ENCODE measurements at places on chromosomes 4 and X. TPM values are rescaled to one million over a fixed set of nuclear protein-coding genes. Genes with fewer than 3 reads are reported as not detected.

Gene EDA2R
- total RNA-seq: 8.8 TPM

Gene COL4A5
- total RNA-seq: 115 TPM

Gene ZNF630
- total RNA-seq: 2.1 TPM

Gene TCEAL7
- total RNA-seq: 30.8 TPM

Gene ADRA2C
- 12.9 TPM for total RNA-seq

Gene OTUD6A
- total RNA-seq: not detected

Gene SMIM31
- total RNA-seq: not detected

Gene WAS
- 0.37 TPM for total RNA-seq

Gene HGFAC
- total RNA-seq: not detected

Gene ANXA10
- not detected for total RNA-seq

Gene ADH6
- total RNA-seq: not detected

- peak; percentile 8 for DNase-seq
- H3K27me3 ChIP-seq: no peaks in the 10 kb centered on the region
- H3K4me1 ChIP-seq: no peaks in the 10 kb centered on the region
- no peak overlapping the region for H3K4me3 ChIP-seq
Measured at GRCh38 chrX:102546828-102547493, 30.4 kb upstream of the TMSB15A start.

- DNase-seq: peak; percentile 45
- H3K27me3 ChIP-seq: no peaks in the 10 kb centered on the region
- no peaks in the 10 kb centered on the region for H3K36me3 ChIP-seq
- no peak overlapping the region for H3K4me3 ChIP-seq
Measured at GRCh38 chr4:123616951-123617461, 220.4 kb downstream of the SPRY1 start.

- no peaks in the 10 kb centered on the region for H3K27me3 ChIP-seq
- no peak overlapping the region for H3K4me3 ChIP-seq
- no peak overlapping the region for H3K27ac ChIP-seq
- H3K4me1 ChIP-seq: no peaks in the 10 kb centered on the region
- no peak for DNase-seq
Measured at GRCh38 chr4:168885400-168885799, 124.7 kb downstream of the CBR4 start.

DNA sequence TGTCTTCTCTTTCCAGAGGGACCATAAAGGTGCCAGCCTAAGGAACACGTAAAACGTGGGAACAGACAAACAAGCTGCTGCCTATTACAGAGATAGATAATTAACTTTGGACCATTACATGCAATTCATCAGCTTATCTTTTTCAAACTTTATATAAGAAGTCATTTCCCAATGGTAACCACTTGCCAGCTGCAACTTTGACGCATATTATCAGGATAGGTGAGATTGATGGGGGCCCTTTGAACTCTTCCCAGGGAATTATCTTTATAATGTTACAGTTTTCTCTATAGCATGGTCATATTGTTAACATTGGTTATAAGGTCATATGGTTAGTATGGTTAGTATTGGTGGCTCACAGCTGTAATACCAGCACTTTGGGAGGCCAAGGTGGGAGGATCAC lies 94.1 kb upstream of the BMP2K start:
- no peak overlapping the region for H3K4me3 ChIP-seq
- H3K27ac ChIP-seq: no peak overlapping the region
- no peaks in the 10 kb centered on the region for H3K36me3 ChIP-seq
- DNase-seq: no peak
- H3K27me3 ChIP-seq: no peaks in the 10 kb centered on the region
- no peaks in the 10 kb centered on the region for H3K4me1 ChIP-seq

GRCh38 chr4:127642169-127642568 lies 9.4 kb downstream of the INTU start:
- no peak for DNase-seq
- no peaks in the 10 kb centered on the region for H3K4me1 ChIP-seq

GRCh38 chr4:113461281-113461680 lies 300.3 kb downstream of the CAMK2D start:
- no peaks in the 10 kb centered on the region for H3K4me1 ChIP-seq
- no peak for DNase-seq
- no peaks in the 10 kb centered on the region for H3K27me3 ChIP-seq
- no peak overlapping the region for H3K27ac ChIP-seq

DNA sequence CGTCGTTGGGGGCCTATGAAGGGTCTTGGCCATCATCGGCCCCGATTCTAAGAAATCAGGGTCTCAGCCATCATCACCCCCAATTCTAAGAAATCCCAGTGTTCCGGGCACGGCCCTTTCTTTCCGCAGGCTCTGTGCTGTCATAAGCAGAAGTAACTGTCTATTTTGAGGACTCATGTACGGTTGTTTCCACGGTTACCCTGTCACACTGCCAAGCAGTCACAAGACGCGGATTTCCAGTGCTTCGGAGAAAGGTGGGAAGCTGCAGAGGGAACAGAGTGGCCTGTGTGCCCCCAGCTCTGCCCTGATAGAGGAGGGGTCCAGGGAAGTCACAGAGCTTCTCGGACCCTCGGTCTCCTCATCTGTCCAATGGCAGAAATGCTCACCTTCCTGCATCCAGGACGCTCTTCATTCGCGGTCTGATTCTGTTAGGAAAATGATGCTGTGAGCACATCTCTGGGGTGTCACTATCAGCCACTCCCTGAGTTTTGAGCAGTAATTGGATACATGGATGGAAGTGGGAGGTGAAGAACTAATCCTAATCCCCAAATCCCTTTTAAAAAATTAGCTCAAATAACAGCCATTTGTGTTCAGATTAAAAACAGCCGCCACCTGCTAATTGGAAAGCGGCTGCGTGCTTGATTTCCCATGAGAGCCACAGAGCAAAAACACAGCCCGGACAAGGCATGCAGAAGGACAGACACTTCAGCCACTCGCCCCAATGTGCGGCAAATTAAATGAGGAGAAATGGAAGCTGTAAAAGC lies 73.1 kb downstream of the WFS1 start:
- no peak overlapping the region for H3K27ac ChIP-seq
- H3K27me3 ChIP-seq: peaks cover 6% of the 10 kb centered on the region
- peak; percentile 59 for DNase-seq
- H3K4me1 ChIP-seq: peaks cover 14% of the 10 kb centered on the region
- no peak overlapping the region for H3K4me3 ChIP-seq

All from neural progenitor cell (in vitro differentiated cells).